ENCODE measurements at places on chromosomes 16 and 17.

GRCh38 chr16:47815655-47816054, 340.1 kb downstream of the ABCC12 start:
- DNase-seq: peak; percentile 26

DNA sequence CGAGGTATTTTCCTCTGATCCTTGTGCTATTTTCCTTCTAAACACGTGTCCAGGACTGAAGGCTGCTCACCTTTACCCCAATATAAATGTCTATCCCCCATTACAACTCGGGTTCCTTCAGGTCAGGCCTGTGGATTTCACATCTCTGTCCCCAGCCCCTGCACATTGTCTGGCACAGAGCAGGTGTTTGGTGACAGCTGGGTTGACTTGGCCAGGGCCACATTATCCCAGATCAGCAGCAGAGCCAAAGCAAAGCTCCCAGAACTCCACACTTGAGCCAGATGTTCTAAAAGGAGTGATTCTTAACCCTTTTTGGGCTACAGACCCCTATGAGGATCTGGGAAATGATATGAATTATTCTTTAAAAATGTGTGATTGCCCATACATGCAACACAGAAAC, 18.0 kb upstream of the SPATA32 start:
- DNase-seq: no peak

- no peak for DNase-seq
Measured at GRCh38 chr17:70447588-70447987, 278.3 kb downstream of the KCNJ2 start.

- DNase-seq: peak; percentile 73
Measured at GRCh38 chr17:75983501-75984181, 4.6 kb downstream of the TEN1 start.

DNA sequence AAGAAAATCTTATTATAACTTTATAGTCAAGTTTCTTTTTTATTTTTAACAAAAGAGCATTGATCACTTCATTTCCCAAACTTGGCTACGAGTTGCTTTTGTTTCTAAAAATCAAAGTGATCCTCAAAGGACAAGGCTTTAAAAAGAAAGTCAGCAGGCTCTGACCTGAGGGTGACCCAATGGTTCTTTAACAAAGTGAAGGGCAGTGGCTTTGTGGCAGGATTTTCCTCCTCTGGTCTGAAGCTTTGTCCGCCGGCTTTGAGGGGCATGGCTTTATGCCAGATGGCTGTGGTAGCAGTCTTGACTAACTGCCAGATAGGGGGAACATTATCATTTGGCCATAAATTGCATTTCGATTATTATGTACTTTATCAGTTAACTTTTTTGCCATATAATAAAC, 28.5 kb downstream of the IQCK start:
- DNase-seq: no peak

GRCh38 chr16:86899757-86900156, 321.4 kb downstream of the FOXL1 start:
- peak; percentile 27 for DNase-seq

DNA sequence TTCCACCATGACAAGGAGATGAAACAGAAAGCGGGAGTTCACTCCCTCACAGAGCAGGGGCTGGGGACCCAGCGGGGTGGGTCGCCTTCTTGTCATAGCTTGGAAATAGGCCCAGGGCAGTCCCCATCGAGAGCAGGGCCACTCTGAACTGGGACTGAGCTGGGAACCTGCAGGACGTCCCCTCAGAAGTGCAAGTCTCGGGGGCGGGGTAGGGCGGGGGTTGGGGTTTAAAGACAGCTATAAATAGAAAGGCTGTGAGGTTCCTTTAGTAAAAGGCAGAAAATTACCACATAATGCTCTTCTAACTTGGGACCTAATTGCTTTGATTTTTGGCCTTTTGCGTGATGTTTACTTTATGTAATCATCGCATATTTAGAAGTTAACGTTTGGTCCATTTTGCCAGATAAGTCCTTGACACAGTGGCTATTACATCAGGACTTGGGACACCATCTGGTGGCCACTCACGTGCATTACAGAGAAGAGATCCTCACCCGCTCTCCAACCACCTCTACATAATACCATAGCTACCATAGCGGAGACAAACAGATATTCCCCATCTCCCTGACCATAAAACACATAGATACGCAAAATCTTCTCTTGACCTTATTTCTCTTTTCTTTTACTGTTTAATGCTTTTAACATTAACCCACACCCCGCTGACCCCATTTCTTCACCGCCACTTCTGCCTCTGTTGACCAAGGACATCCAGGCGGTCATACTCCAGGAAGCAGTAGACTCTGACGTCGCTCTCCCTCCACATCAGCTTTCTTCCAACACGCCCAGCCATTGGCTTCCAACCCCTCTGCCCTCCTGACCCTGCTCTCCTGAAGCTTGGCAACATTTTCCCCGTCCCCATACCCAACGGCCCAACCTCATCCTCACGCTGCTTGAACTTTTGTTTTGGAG, 27.5 kb upstream of the PIK3R6 start:
- DNase-seq: peak; percentile 37

- peak; percentile 91 for DNase-seq
Measured at GRCh38 chr17:28394337-28395116, 11.5 kb downstream of the SLC46A1 start.

- no peak for DNase-seq
Measured at GRCh38 chr17:10144982-10145381, 53.4 kb downstream of the GAS7 start.

- DNase-seq: no peak
Measured at GRCh38 chr16:57884655-57885133, 82.4 kb upstream of the KIFC3 start.

GRCh38 chr17:77365584-77366186, 224.9 kb downstream of the SEC14L1 start:
- no peak for DNase-seq

All from NCI-H226 (cell line).